ENCODE measurements at places on chromosomes 6 and 20. TPM values are rescaled to one million over a fixed set of nuclear protein-coding genes. Genes with fewer than 3 reads are reported as not detected.

DNA sequence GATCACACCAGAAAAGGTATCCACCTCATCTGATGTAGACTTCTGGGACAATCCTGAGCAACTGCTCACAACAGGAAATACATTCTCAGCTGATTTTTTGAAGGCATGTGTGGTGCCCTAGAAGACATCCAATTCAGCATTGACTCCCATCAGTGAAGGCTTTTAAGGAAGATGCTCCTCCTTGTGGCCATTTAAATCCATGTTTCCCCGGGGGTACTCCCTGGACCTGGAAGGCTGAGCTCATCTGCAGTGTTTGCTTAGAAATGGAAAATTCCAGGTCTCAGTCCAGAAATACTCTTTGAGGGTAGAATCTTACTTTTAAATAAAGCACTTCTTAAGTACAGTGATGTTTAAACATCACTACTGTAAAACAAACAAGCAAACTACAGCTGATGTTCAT lies 195.5 kb upstream of the PDE10A start:
- DNase-seq, result no peak

Gene MYLK4
- 0.45 TPM for total RNA-seq

GRCh38 chr6:137581019-137581707 lies 87.0 kb upstream of the OLIG3 start:
- no peak for DNase-seq

DNA sequence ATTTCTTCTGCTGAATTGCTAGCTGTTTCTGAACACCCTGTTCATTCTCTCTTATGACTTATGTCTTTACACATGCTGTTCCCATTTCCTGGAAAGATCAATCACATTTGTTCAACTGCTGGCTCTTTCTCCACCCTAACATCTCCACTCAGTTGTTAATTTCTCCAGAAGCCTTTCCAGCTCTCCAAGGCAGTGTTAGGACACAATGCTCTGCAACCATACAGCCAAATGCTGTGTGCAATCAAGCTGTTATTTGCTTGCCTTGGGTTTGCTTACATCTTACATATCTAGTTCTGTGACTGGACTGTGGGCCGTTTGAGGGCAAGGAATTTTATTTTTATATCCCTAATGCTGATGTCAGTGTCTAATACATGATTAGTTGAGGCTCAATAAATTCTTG lies 24.2 kb upstream of the CITED2 start:
- DNase-seq, result no peak

Gene FAM209B
- not detected for total RNA-seq

- DNase-seq, result no peak
Measured at GRCh38 chr6:169895000-169895759, 143.8 kb downstream of the ERMARD start.

Gene BPHL
- 26.6 TPM for total RNA-seq

DNA sequence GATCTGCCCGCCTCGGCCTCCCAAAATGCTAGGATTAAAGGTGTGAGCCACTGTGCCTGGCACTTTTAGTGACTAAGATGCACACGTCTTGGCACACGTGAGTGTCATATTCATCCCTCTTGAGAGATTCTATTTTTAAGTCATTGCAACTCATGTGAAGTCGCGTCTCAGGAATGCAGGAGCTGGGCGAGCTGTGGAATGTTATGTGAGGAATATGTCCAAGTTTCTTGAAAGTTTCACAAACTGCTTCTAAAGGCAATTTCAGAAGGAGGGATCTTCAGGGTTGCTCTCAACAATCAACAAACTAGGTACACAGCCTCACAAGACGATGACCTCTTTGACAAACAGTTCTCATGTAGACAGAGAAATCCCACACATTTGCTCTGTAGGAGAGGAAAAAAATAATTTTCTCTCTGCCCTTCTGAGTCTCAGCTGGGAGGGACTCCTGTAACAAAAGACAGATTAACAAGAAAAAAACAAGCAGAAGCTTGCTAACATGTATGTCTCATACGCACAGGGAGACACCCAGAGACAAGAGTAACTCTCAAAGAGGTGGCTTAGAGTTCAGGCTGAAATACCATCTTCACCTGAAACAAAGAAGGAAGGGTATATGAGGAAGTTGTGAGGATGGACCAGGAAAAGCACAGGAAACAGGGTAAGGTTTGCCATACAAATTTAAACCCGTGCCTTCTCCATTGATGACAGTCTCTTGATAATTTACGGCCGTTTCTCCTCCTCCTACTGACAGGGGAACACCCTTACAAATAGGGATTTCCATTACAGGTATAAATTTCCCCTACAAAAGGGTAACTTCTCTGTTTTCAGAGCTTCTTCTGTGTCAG lies 45.3 kb upstream of the FAM50B start:
- DNase-seq, result no peak

DNA sequence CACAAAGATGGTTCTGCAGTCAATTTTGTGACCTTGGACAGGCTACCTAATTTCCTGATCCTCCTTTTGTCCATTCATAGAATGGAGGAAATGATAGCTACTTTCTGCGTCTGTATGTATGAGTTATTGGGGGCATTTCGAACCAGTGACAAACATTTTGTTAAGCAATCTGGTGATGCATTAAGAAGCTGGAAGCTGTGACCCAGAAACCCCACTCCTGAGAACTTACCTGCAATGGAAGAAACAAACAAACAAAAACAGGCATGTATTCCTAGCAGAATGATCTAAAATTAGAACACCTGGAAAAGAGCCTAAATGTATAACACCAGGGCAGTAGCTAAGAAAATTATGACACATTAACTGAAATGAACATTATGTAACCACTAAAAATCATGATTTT lies 33.4 kb upstream of the PRND start:
- no peak for DNase-seq

DNA sequence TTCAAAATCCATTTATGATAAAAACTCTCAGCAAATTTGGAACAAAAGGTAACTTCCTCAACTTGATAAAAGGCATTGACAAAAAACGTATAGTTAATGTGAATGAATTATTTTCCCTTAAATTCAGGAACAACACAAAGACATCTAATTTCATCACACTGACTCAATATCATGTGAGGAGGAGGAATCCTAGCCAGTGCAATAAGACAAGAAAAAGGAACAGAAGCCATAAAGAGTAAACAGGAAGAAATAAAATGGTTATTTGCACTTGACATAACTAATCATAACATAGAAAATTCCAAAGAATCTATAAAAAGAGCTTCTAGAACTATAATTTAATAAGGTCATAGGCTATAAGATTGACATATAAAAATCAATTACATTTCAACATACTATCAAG lies 31.4 kb downstream of the CHD6 start:
- DNase-seq, result no peak

GRCh38 chr20:37417617-37418467 lies 71.9 kb downstream of the SRC start:
- DNase-seq, result no peak

- no peak for DNase-seq
Measured at GRCh38 chr20:49165611-49166010, 22.5 kb downstream of the STAU1 start.

GRCh38 chr20:11553603-11554002 lies 364.1 kb upstream of the BTBD3 start:
- DNase-seq, result peak; percentile 40

- DNase-seq, result no peak
Measured at GRCh38 chr20:13953227-13953626, 37.2 kb downstream of the SEL1L2 start.

Gene ELOVL4
- 29.2 TPM for total RNA-seq

- no peak for DNase-seq
Measured at GRCh38 chr6:53161481-53162009, 12.9 kb upstream of the GCM1 start.

Gene MATN4
- total RNA-seq, result not detected
